ENCODE measurements at places on chromosomes 7 and 10.

DNA sequence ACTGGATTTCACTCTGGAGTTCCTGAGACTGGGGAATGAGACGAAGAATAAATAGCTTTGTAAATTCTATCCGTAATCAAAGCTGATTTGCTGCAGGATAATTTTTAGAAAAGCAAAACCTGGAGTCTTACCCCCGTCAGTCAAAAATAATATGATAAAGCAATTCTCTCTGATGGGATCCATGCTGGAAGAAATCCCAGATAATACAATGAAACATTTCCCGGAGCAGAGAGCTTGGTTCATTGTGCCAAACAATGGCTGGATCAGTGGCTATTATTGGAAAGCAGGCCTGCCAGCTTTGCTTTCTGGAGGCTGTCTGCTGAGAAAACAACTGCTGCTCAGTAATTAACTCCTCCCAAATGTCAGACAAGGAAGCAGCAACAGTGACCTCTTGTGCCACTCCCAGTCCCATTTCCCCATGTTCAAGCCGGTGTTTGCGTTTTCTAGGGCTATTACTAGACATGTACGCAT is 609.4 kb upstream of the PCDH15 start:
- no peak for DNase-seq

DNA sequence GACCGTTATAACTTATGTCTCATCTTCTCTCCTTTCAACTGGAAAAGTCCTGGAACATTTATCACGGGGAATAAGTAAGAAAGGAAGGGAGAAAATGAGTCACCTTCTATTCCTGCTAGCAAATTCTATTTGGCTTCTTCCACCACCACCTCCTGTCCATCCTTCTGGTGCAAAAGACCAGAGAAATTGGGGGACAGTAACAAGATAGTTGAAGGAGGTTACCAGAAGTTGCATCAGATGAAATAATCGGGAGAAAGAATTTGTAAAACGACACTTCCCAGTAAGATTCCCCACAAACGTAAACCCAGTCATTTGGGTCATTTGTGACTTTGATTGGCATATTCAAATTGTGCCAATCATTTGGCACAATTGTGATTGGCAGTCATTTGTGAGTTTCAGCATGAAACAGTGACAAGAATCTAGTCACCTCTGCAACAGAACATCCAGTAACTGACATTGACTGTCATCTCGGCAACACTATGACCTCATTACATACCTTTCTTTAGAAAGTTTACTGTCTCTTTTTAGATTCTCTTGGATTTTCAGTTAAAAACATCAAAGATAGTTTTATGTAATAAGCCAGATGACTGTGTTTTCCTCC is 51.3 kb upstream of the PIK3CG start:
- DNase-seq = no peak

DNA sequence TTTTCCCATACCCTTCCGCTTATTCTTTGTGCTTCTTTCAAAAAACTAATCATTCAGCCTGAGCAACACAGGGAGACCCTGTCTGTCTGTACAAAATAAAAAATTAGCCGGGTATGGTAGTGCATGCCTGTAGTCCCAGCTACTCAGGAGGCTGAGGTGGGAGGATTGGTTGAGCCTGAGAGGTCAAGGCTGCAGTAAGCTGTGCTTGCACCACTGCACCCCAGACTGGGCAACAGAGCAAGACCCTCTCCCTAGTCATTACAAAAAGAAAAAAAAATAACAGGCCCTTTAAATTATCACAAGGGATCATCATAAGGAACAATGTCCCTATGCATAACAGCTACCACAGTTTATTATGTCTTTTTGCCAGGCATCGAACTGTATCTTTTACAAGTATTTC is 119.6 kb downstream of the TRIM24 start:
- no peak for DNase-seq

DNA sequence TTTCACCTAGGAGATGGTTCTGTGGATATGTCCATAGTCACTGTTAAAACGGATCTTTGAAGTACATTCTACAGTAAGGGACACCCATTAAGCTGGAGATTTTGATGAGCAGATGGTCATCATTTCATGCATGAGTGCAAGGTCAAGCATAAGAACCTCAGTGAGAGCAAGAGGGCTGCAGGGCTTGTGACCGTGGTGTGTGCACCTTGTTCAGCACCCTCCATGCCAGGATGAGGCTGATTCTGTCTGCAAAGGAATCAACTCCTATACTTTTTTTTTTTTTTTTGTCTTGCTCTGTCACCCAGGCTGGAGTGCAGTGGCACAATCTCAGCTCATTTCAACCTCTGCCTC is 17.6 kb downstream of the PDSS1 start:
- DNase-seq = no peak

GRCh38 chr10:54799506-54799905 is 1.5 kb downstream of the PCDH15 start:
- no peak for DNase-seq

DNA sequence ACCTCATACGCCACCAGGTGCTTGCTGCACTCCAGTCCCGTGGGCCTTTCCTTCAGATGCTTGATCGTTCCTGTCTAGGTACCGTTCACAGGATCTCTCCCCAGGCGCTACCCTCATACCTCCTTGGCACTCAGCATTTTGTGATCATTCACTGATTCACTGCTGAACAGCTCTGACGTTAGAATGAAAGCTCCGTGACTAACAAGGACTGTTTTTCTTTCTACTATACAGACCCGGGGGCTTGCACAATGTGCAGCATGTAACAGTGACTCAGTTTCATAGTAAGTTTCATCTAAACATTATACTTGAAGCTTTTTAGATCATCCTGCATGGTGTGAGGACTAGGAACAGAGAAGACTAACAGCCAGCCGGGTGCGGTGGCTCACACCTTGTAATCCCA is 20.6 kb downstream of the KIN start:
- no peak for DNase-seq

DNA sequence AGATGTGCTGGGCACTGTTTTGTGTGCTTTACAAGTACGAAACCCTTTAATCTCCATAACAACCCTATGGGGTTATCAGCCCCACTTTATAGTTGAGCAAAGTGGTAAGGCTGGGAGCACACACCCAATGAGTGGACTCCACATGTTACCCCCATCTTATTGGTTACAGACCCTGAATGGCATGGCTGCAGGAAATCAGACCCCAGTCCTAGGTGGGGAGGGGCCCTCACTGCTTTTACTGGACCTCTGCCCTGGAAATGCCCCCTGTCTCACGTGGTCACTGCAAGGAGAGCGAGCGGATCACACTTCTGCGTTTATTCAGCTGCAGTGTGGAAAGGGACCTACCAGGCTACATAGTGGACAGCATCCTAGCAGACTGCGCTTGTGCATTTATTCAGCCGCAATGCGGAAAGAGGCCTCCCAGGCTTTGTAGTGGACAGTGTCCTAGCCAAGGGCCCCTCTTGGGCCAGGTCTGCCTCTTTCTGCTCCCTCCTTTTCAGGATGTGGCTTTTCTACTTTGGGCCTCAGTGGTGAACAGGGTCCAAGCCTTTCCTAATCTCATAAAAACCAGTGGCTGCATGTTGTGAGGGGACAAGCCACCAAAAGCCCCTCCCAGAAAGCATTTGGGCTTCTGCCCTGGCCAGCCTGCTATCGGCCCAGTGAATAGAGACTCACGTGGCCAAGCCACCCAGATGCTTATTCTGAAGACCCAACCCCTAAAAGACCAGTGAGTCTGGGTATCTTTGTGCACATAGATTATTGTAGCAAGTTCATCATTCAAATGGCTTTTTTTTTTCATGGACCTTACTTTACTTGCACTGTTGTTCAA is 405.7 kb upstream of the RNF32 start:
- DNase-seq = no peak

- DNase-seq = no peak
These were observed 1002.0 kb downstream of the LRMDA start for GRCh38 chr10:76433161-76434005.

- DNase-seq = no peak
These were observed 19.4 kb upstream of the MINDY3 start for GRCh38 chr10:15879663-15880062.

GRCh38 chr10:67784474-67784873 is 53.5 kb downstream of the DNAJC12 start:
- no peak for DNase-seq

GRCh38 chr10:126212738-126213137 is 175.5 kb downstream of the ADAM12 start:
- DNase-seq = no peak

DNA sequence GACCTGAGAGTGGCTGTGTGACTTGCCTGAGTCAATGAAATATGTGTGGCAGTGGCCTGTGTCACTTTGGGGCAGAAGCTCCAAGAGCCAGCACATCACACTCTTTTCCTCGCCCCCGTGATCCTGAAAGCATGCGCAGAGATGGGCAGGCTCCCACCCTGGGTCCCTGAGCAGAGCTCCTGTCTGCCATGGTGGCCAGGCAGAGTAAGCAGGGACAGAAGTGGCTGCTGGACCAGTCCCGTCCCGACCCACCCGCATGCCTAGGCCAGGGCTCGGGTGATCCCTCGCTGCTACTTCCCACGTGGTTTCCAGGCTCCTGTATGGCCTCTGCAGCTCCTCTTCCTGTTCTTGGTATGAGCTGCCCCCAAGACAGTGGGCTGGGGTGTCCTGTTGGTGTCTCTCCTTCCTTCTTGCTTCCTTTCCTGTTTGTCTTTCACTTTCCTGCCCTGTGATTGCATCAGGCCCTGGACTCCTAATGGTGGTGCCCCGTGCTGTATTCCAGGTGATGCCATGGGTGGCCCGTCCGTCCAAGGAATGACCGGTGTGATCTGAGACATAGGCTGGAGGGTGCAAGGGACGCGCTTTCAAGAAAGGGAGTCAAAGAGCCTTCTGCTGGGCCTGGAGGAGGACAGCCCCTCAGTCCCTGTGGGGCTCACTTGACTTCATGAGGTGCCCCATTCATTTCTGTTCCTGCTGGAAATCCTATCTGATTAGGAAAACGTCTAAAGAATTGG is 71.4 kb upstream of the SHH start:
- no peak for DNase-seq

GRCh38 chr7:48471196-48471595 is 299.9 kb downstream of the ABCA13 start:
- DNase-seq = no peak

DNA sequence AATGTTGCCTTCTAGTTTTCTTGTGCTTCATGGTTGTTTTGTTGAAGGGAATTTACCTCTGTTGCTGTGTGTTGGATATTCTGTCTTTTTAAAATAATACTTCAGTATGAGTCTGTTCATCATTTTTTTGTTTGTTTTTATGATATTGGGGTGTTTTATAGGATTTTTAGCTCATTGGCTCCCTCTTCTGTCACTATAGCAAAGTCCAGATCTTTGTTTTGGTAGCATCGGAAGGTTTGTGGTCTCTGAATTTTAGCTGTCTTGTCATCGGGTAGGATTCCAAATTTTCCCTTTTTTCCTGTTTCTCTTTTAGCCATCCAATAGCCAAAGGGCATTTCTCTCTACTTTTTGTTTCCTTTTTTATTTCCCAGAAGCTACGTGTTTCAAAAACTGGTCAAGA is 91.4 kb downstream of the EXOC4 start:
- no peak for DNase-seq

DNA sequence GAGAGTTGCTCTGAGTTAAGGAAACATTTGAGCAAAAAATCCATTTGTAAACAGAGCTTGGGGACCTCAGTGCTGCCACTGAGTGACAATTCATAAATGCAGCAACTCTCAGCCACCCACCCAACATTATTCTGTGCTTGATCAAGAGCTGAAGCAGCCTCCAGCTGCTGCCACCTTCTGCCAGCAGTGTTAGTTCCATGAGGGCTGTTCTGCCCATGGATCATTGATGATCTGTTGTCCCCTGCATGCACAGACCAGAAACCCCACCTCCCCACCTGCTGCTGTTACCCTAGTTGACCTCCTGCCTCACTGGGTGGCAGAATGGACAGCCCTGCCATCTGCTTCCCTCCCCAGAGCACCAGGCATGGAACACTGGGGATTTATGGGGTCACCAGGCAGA is 305.4 kb downstream of the KCNMA1 start:
- no peak for DNase-seq

GRCh38 chr7:66443946-66444345 is 184.7 kb upstream of the KCTD7 start:
- DNase-seq = no peak

DNA sequence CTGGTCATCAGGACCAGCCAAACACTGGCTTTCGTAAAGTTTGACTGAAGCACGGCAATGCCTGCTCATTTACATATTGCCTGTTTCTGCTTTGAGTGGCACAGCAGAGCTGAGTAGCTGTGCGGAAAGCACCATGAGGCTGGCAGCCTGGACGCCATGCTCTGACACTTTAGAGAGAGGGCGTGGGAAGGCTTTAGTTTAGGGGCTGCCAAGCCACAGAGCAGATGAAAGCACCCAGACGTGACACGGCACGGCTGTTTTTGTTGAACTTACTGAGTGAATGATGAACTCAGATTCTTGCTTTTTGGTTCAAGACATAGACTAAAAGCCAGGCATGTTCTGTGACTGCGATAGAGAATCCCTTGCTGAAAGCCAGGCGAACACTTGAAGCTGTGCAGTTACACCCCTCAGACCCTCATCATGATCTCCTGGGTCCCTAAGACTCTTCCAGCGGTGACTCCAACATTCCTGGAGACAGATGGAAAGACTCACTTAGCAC is 182.1 kb downstream of the ZMYND11 start:
- peak; percentile 11 for DNase-seq

GRCh38 chr7:7136466-7137381 is 45.6 kb upstream of the C1GALT1 start:
- DNase-seq = no peak

DNA sequence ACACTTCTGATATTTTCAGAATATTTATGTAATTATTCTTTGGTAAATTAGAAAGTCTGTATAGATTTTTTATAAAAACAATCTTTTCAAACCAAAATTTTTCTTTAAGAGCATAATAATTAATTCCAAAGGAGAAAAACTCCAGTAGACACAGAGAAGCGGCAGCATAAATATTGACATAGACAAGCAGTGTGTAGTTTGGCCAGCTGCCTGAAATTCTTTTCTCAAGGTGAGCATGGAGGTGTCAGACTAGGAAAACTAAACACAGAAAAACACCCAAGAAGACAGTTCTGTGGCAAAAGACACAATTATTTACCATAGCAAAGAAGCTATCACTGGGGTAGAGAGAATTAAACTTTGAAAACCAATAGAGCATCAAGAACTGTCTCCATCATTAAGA is 82.4 kb downstream of the KLF6 start:
- no peak for DNase-seq

- no peak for DNase-seq
These were observed 7.6 kb downstream of the STEAP4 start for GRCh38 chr7:88299126-88299525.

DNA sequence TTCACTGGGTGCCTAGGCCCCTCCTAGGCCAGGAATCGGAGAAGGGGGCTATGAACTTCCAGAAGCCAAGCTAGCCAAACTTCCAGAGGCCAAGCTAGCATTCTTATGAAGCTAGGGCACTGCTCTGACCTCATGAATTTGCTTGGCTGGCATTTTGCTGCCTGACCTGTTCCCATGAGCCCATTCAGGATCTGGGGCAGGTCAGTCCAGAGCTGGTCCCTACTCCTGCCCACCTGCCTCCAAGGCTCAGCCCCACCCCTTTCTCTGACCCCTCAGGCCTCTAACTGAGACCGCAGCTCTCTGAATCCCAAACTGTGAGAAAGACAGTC is 1.3 kb upstream of the PPIF start:
- no peak for DNase-seq

- no peak for DNase-seq
These were observed 148.0 kb downstream of the LRRN3 start for GRCh38 chr7:111238886-111239285.

- DNase-seq = no peak
These were observed 8.6 kb downstream of the GPRIN2 start for GRCh38 chr10:46547541-46548497.

Data from activated CD4-positive, alpha-beta T cell treated with anti-CD3 and anti-CD28 coated beads for 4 hours (primary cell).